Neuronal stem cell (in vitro differentiated cells): ENCODE measurements at places on chromosomes 3 and 15.

DNA sequence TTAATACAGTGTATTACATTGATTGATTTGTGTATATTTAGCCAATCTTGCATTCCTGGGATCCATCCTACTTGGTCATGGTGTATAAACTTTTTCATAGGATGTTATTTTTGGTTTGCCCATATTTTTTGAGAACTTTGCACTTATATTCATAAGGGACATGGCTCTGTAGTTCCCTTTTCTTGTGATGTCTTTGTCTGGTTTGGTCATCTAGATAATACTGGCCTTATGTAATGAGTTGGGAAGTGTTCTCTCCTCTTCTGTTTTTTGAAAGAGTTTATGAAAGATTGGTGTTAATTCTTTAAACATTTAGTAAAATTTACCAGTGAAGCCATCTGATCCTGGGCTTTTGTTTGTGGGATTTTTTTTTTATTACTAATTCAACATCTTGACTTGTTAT is 9.6 kb downstream of the CHST13 start:
- DNase-seq = no peak

DNA sequence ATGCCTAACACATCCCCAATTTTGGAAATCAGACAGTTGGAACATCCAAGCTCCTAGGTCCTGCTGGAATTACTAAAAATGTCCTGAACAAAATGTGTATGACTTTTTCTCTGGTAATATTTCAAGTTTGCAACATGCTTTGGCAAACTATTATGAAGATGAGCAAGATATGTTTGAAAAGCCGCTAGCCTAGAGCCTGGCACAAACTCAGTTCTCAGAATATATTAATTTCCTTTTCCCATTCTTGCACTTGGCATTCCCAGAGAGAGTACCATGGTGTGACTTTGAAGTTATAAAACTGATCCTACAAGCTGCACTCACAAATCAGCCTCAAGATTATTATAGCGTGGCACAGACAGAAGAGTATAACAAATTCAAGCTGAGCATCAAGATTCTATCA is 1031.1 kb downstream of the NTRK3 start:
- no peak for DNase-seq

DNA sequence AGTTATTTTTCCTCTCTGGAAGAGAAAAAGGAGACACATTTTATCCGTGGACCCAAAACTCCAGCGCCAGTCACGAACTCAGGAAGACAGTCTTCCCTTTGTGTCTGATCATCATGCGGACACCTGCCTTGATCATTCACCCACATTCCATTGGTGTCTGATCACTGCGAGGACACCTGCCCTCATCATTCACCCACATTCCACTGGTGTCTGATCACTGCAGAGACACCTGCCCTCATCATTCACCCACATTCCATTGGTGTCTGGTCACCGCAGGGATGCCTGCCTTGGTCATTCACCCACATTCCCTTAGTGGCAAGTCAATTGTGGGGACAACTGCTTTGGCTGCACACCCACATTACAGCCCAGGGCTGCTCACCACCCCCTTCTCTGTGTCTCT is 148.9 kb downstream of the ROBO1 start:
- DNase-seq = no peak

- DNase-seq = no peak
Measured at GRCh38 chr15:42121021-42121420, 26.7 kb upstream of the PLA2G4D start.

DNA sequence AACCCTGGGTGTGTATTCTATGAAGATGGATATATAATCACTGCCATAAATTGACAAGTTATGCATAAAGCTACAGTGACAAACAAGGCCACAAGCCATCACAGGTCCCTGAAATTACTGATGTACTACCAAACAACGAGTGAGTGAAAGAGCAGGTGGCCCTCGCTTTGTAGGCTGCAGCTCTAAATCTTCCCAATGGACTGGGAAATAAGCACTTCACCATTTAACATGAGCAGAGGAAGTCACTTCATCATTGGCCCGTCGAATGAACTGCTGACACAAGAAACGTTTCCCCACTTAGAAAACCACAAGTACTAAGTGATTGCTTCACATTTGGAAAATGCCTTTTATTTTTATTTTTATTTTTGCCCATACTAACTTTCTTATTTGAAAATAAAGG is 218.0 kb downstream of the ZNF385D start:
- DNase-seq = no peak

DNA sequence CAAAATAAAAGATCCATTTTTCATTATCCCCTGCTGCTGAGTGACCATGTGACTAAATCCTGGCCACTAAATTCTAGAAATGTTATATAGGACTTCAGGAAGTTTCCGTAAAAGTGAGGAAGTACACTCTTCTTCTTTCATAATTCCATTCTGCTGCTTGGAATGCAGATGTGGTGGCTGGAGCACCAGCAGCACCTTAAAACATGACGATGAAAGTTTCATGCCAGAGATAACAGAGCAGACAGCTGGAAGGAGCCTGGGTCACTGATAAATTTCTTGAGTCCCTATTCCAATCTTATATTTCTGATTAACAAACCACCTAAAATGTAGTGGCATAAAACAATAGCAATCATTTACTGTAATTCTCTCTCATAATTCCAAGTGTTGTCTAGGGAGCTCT is 238.7 kb downstream of the TBL1XR1 start:
- DNase-seq = no peak

DNA sequence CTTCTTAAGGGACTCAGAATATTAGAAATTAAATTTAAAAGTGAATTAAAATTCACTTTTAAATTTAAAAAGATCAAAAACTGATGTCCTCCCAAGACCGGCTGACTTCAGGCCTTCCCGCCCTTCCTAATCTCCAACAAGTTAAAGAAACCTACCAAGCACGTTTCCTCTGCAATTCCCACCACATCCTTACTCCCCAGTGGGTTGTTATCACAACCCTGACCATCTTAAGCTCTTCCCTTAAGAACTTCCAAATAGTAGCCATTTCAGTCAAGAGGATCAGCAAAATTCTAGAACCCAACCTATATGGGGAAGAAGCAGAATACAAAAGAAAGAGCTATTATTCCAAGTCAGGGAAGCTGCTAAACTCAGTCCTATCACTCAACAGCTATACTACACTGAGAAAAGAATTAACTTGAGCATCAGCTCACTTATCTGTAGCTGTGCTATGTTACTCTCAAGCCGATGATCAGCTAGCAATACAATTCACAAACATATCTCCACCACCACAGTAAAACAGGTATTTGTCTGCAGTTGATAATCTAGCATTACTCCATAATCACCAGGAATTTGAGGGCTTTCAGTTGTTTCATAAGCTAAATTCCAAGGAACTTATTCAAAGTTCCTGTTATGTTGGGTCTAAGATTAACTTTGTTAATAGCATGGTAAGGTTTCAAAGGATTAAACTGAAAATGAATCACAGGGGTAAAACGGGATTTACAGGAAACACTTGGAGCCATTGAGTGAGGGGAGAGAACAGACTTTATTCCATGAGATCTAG is 14.3 kb downstream of the ABCC5 start:
- no peak for DNase-seq

GRCh38 chr3:45055411-45056143 is 29.5 kb downstream of the CLEC3B start:
- no peak for DNase-seq

GRCh38 chr3:178522200-178523052 is 13.8 kb upstream of the KCNMB2 start:
- DNase-seq = no peak

DNA sequence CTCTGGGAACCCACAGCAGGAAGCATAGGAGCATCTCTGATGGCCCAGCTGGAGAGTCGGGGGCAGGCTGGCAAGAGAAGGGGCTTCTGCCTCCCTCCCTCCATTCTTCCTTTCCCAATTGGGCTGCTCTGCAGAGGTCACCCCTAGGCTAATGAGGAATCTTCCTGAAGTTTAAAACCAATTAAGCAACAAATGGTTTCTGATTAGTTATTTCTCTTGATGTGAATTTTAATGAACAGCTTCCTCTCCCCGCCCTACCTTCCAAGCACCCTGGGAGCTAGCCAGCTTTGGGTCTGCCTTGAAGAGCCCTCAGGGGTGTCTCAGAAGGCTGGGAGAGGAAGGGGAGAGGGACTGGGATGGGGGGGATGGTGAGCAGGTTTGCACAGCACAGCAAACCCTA is 24.6 kb upstream of the HCN4 start:
- DNase-seq = no peak

GRCh38 chr3:157122116-157122515 is 37.8 kb downstream of the CCNL1 start:
- DNase-seq = no peak

DNA sequence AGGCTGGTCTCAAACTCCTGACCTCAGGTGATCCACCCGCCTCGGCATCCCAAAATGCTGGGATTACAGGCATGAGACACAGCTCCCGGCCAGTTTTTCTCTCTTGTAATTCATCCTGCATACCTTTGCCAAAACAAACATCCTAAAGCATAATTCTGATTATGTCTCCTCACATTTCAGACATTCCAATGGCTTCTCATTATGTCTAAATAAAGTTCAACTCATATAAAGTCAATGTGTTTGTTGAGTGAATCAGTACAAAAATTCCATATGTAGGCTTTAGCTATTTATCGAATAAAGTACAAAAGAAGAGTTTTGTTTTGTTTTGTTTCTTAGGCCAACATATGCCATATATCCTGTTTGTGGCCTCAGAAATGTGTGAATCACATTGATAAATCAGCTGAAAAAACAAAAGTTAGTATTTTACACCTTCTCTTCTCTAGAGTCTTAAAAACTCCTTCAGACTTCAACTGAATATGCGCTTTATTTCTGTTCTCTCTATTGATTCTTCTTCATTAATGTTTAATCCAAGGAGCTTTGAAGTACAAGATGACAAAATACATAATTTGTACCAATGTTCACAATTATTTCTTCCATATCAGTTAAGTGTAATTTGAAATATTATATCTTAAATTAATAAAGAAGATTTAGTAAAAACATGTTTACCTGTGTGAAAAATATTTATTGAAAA is 165.8 kb downstream of the MECOM start:
- DNase-seq = no peak
